ENCODE measurements at places on chromosomes 1 and 21.

- DNase-seq: no peak
These were observed 153.9 kb upstream of the DSCAM start for GRCh38 chr21:41000838-41001237.

DNA sequence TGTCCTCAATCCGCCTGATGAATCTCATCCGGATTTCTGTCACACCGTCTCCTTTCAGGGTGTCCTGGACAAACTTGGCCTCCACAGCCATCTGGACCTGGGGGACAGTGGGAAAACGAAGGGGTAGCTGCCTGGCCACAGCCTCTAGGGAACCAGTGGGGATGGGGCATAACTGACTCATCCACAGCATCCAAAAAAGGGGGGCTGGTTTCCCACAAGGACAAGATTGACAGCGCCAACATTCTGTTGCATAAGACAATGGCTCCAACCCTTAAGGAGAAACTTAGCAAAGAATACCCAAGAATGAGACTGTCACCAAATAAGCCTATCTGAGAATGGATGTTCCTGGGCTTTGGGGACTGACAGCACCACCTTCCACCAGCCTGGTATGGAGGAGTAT lies 12.1 kb downstream of the TRAPPC3 start:
- DNase-seq: no peak

DNA sequence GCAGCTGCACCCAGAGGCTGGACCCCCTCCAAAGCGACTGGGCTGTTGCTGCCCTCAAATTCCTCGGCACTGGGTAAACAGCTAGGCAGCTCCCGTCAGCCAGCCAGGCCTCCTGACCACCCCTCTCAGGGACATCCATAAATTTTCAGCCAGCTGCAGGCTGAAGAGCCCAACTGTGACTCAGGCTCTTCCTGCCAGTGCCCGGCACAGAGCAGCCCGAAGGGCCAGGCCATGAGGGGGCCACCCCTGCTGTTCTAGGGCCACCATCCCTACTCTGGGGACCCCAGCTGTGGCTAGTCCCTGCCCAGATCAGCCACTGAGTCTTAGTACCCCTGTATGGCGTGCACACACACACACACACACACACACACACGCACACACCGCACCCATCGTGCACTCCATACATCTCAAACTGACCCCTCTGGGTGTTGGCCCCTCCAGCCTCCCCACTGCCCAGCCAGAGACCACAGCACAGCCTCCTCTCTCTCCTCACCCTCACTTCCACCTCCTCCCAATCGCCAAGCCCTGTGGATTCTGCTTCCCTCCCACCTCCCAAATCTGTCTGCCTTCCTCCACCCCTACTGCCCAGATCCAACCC lies 6.2 kb upstream of the LAPTM5 start:
- no peak for DNase-seq

DNA sequence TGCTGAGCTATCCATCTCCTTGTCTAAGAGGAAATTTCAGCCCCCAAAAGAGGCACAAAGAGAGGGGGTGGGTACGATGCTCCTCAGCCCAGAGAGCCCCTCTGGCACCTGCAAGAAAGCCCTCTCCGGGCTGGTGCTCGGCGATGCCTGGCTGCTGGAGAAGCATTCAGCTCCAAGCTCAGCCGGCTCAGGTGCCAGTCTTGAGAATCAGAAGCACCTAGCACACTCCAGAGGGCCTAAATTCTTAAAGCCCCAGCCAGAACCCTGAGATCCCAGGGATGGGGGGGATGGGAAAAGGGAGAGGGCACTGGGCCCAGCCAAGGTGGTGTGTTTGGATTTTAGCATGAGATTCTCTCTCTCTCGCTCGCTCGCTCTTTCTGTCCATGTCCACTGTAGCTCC lies 2.9 kb downstream of the GRIK3 start:
- DNase-seq: no peak

GRCh38 chr1:84998642-84999280 lies 1.8 kb upstream of the MCOLN2 start:
- no peak for DNase-seq

GRCh38 chr1:193069748-193070385 lies 10.5 kb downstream of the RO60 start:
- peak; percentile 46 for DNase-seq

DNA sequence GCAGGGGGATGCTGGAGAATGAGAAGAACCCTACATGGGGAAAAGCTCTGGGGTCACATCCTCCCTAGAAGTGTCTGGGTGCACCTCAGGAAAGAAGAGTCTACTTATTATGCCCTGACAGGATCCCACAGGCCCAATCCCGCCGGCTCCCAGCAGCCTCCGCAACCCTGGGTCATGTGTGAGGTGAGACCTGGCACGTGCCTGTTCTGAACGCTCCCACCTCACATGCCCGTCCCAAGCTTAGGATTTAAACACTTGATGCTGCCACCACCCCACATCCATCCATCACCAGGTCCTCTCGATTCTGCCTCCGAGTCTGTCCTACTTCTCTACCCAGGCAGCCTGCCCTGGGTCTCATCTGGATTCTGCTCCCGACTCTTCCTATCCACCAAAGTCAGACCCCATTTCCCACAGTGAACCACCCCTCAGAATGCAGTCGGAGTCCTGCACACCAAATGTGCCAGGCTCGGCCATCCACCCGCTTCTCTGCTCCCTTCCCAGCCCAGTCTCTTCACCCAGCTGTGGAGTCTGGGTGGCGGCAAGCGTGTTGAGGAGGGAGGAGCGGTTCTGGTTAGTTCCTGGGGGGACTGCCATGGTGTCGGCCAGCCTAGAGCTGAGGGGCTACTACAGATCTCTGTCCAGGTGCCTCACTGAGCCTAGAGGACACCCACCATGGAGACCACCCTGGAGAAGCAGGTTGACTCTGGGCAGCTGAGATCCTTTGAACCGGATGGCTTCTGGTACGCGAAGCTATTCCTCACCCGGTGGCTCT lies 23.9 kb downstream of the SLC2A1 start:
- peak; percentile 20 for DNase-seq

GRCh38 chr1:3676581-3677470 lies 24.5 kb downstream of the TP73 start:
- no peak for DNase-seq
